ENCODE measurements at places on chromosomes 6 and 20.

- peak; percentile 83 for DNase-seq
These were observed 25.2 kb downstream of the TRAM2 start for GRCh38 chr6:52551483-52552277.

- DNase-seq = no peak
These were observed 12.4 kb downstream of the SERINC1 start for GRCh38 chr6:122459240-122459639.

GRCh38 chr6:54697424-54697823, 149.1 kb upstream of the FAM83B start:
- DNase-seq = no peak

GRCh38 chr6:105223242-105223641, 43.4 kb upstream of the POPDC3 start:
- no peak for DNase-seq

DNA sequence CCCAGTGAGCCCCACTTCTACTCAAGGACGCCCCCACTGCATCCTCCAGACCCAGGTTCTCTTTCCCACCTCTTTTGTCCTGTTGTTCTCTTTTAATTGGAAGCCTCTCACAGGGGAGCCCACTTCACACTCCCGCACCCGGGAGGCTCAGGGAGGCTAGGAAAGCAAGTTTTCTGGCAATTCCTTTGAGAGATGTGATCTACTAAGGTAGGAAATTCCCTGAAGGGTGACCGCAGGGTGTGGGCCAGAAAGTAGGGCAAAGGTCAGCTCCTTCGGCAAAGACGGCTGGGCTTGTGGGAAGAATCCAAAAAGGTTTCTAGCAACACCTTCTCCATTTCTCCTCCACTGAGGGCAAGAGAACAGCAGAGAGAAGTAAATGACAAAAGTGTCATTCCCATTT, 98.1 kb upstream of the PTPN1 start:
- DNase-seq = no peak

DNA sequence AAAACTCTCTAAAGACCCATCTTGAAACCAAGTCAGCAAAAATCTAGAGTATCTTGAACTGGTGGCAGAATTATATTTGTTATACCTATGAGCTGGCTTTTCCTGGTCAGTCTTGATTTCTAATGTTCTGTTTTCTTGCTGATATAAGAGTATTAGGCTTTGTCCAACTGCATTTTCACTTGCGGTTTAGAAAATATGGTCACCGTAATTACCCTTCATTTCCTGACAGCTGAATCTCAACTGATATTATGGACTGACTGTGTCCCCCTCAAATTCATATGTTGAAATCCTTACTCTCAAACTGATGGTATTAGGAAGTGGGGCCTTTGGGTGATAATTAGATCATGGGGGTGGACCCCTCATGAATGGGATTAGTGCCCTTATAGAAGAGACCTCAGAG, 72.1 kb downstream of the TXLNB start:
- no peak for DNase-seq

GRCh38 chr6:135858931-135859330, 7.4 kb downstream of the PDE7B start:
- DNase-seq = no peak

Measured in left hindlimb (tissue), 1 donor.